ENCODE measurements at places on chromosomes 16 and 17.

DNA sequence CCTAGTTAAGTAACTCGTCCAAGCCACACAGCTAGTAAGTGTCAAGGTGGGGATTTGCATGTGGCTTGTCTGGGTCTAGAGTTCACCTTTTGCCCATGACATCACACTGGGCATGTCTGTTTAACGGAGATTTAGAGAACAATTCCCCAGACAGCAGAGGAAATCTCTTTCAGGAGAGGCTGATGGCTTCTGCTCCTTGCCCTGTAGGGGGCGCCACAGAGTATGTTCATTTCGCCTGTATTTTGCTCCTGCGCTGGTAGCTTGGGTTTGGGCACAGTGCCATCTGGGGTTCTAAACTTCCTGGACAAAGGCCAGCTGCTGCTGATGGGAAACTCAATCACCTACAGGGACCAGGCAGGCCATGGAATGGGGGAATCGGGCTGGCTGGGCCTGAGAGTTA, 20.4 kb downstream of the OTOA start:
- no peak for DNase-seq

DNA sequence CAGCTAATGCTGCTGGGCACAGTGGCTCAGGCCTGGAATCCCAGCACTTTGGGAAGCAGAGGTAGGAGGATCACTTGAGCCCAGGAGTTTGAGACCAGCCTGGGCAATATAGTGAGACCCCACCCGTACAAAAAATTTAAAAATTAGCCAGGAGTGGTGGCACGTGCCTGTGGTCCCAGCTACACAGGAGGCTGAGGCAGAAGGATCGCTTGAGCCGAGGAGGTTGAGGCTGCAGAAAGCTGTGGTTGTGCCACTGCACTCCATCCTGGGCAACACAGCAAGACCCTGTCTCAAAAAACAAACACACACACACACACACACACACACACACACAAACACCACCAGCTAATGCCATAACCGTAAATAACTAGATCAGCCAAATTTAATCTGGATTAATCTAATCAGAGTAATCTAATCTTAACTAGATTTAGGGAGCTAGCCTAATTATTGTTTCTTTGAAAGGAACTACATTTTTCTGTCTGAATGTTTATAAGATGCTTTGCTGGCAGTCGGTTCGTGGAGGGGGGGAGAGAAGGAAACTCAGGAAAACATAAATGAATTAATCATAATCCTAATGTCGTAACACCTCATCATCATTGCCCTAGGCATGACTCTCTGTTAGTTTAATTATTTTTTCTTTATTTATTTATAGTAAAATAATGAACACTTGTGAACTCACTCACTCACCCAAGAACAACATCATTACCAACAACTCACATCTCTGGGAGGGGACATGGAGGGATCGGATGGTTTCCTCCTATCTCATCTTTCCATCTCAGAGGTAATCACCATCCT, 12.5 kb upstream of the RBBP6 start:
- DNase-seq: no peak

DNA sequence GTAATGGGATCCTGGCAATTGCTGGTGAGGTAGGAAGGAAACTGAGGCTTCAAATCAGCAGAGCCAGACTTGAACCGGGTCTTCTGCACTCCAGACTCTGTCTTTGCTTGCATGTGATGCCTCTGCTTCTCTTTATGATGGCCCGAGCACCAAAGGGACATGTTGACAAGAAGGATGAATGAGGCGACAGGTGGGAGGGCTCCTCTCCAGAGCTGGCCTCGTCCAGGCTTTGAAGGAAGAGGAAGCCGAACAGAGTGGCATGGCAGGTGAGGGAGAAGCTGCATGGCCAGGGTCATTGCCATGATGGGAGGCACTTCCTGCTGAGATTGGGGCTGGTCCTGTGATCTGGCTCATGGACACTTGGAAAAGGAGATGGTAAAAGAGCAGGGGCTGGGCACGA, 40.8 kb downstream of the AKAP1 start:
- DNase-seq: no peak

GRCh38 chr16:71407731-71408130, 34.1 kb downstream of the TLE7 start:
- no peak for DNase-seq

GRCh38 chr16:84724606-84725309, 25.0 kb downstream of the USP10 start:
- DNase-seq: no peak

- no peak for DNase-seq
Measured at GRCh38 chr16:4537376-4538343, 913 bp downstream of the CDIP1 start.

GRCh38 chr16:49603956-49604355, 230.4 kb downstream of the C16orf78 start:
- DNase-seq: no peak

- DNase-seq: no peak
Measured at GRCh38 chr16:66521252-66521713, 28.6 kb downstream of the TK2 start.

- no peak for DNase-seq
Measured at GRCh38 chr17:2275722-2276121, 27.9 kb downstream of the SMG6 start.

DNA sequence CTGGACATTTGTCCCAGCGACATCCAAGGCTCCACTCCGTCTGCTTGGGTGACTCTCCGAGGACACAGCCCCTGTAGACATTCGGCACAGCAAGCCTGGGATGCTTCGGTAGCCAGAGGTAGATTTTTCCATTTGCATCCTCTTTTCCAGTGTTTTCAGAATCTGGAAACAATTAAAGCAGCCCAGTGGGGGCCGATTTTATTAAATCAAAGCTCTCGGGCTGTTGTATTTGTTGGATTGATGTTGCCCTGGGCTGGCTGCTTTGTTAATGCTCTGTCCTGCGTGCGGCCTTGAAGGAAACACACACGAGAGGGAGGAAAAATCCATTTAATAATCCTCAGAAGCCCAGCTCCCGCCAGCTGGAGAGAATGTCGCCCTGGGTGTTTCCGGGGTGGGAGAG, 158.1 kb upstream of the CIBAR2 start:
- no peak for DNase-seq

DNA sequence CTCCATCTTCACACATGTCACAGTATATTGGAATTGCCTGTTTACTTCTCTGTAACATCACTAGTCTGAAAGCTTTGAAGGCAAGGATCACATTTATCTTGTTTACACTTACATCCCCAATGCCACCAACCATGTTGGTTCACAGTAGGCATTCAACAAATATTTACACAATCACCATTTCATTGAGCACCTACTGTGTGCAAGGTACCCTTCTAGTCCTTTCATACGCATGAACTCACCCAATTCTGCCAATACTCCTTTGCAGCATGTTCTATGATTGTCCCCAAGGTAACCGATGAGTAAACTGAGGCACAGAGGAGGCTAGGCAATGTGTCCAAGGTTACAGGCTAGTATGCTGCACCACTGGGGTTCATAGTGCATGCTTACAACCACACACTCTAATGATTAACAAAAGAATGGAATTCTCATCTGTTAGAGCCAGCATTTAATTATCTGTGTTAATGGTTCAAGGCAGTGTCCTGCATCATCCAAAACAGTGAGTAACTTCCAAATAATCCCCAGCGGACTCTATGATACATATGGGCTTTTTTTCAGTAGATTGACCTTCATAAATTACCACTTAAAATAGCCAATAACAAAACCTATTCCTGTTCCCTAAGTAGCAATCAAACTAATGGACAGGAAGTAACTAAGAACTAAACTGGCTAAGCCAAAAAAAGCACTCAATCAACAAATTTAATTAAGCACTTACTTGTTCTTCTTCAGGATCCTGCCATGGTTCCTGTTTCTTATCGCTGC, 364.5 kb upstream of the XYLT1 start:
- no peak for DNase-seq

DNA sequence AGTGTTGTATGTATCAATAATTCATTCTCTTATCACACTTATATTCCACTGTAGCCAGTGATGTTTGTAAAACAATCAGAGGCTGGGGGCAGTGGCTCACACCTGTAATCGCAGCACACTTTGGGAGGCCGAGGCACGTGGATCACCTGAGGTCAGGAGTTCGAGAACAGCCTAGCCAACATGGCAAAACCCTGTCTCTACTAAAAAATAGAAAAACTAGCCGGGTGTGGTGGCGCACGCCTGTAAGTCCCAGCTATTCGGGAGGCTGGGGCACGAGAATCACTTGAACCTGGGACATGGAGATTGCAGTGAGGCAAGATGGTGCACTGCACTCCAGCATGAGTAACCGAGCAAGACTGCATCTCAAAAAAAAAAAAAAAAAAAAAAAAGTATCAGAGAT, 217.0 kb downstream of the CPPED1 start:
- no peak for DNase-seq

DNA sequence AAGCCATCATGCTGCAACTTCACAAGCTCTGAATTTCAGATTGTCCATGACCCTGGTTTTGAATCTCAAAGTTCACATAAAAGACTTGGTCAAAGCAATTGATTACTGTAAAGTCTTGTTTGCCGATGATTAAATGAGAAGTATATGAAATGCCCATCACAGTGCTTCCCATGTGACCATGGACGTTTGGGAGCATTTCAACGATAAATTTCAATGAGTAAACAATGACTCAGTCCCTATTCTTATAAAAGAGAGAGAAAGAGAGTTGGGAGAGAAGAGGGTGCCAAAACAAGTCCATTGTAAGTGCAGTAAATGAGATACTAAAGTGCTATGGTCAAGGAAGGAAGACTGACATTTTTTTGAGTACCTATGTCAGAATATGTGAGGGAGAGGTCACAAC, 276.9 kb downstream of the SOX9 start:
- no peak for DNase-seq

GRCh38 chr17:66461343-66461995, 159.1 kb downstream of the PRKCA start:
- DNase-seq: no peak

DNA sequence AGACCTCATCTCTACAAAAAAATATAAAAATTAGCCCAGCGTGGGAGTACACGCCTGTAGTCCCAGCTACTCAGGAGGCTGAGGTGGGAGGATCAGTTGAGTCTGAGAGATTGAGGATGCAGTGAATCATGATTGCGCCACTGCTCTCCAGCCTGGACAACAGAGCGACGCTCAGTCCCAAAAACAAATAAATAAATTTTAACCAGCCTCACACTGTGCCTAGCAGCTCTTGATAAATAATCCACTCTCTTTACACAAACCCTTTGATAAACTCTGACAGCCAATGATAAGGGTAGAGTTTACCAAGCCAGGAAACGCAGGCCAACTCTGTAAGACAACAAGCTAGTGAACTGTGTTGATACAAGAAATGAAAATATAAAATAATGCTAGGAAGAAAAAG, 32.7 kb downstream of the LITAF start:
- DNase-seq: no peak

DNA sequence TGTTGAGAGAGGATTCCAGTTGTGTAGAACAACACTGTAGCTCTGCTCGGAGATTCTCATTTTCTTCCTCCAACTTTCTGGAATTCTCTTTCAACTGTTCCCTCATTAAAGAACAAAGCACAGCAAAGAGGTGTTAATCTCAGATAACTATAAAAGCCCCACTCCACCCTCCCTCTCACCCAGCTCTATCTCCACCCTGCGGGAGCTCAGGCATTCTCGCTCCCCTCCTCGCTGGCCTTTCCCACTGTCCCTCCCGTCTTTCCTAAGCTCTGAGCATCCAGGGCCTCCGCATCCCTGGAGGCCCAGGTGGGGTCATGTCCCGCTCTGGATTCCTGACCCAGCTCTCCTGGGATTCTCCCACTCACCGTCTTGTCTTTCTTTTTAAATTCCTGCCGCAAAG, 35.1 kb downstream of the DHX38 start:
- no peak for DNase-seq

GRCh38 chr17:11880714-11881113, 116.6 kb downstream of the ZNF18 start:
- DNase-seq: no peak

DNA sequence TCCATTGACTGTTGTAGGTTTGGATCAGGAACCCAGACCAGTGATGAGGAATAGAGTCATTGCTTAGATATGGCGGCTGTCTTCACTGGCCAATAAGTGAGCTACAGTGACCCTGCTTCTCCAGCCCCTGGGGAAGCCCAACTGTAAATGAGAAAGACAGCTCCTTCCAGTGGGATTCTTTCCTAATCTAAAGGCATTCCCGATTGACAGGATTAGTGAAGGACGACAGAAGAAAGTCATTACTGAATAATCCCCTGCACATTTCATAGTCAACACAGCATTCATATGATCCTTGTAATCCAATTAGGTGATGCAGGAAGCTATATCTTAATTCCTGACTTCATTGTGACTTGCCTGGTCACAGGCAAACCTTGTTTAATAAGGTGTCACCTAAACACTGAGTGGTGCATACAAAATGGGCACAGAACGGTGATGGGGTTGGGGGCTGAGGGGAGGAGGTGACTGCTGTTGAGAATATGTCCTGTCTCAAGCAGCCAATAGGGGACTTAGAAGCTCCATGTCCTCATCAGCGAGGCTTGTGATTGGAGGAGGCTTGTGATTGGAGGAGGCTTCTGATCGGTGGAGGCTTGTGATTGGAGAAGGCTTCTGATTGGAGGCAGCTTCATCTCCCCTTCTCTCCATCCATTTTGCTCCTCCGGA, 242.6 kb downstream of the XYLT1 start:
- no peak for DNase-seq

GRCh38 chr17:42679492-42680330, 1.9 kb downstream of the CCR10 start:
- DNase-seq: no peak

Measured in activated CD4-positive, CD25-positive, alpha-beta regulatory T cell treated with anti-CD3 and anti-CD28 coated beads, Interleukin-2, amount 50 U/mL, for 16 hours (primary cell).